ENCODE measurements at places on chromosomes 16 and 17. TPM values are rescaled to one million over a fixed set of nuclear protein-coding genes. Genes with fewer than 3 reads are reported as not detected.

SENP3 gene
- 73.9 TPM for total RNA-seq

CRHR1 gene
- total RNA-seq: not detected

NPEPPS gene
- 120 TPM for total RNA-seq

CCP110 gene
- total RNA-seq: 16.1 TPM

CENPV gene
- 10.9 TPM for total RNA-seq

ADCY7 gene
- 14.8 TPM for total RNA-seq

ZNF385C gene
- not detected for total RNA-seq

DNA sequence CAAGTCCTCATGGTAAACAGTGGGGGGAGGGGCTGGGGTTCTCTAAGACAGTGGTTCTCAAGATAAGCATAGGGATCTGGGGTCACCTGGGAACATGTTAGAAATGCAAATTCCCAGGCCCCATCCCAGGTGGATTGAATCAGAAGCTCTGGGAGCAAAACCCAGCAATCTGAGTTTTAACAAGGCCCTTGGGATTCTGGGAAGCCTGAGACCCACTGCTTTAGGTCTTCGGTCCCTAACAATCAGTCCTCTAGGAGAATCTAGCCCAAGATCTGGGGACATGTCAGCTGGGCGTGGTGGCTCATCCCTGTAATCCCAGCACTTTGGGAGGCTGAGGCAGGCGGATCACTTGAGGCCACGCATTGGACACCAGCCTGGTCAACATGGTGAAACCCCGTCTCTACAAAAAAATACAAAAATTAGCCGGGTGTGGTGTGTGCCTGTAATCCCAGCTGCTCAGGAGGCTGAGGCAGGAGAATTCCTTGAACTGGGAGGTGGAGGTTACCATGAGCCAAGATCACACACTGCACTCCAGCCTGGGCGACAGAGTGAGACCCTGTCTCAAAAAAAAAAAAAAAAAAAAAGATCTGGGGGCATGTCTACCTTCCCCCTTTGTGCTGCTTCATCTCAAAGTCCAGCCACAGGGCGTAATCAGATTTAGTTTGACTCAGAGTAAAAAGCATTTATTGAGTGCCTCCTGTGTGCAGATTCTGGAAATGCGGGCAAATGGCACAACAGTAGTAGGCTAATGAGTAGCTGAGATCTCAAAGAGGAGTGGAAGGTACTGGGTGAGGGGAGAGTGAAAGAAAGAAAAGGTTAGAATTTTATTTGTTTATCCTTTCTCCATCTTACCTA lies 8.8 kb upstream of the NR1D1 start:
- DNase-seq: no peak

DNA sequence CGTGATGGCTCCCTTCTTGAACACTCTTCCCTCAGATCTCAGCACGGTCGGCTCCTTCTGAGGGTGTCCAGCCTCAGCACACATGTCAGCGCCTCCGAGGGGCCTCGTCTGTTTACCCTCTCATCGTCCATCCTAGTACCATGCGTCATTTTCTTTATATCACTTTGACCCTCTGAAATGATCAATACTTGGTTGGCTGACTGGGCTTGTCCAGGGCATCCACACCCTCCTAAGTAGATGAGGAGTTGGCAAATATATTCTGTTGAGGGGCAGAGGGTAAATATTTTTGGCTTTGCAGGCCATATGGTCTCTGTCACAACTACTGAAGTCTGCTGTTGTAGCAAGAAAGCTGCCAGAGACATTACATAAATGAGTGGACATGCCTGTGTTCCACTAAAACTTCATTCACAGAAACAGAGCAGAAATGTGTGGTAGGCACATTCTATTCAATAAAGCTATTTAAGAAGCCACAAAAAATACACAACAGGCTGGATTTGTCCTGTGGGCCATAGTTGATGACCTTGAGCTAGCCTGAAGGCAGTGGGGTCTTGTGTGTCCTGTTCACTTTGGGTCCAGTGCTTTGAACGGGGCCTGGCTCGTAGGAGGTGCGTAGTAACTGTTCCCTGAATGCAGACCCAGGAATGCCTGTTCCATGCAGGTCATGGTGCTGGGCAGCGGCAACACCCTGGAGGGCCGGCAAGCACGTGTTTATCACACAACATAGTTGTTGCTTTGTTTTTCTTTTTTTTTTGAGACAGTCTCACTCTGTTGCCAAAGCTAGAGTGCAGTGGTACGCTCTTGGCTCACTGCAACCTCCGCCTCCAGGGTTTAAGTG lies 185.8 kb downstream of the SNX29 start:
- DNase-seq: no peak

DNA sequence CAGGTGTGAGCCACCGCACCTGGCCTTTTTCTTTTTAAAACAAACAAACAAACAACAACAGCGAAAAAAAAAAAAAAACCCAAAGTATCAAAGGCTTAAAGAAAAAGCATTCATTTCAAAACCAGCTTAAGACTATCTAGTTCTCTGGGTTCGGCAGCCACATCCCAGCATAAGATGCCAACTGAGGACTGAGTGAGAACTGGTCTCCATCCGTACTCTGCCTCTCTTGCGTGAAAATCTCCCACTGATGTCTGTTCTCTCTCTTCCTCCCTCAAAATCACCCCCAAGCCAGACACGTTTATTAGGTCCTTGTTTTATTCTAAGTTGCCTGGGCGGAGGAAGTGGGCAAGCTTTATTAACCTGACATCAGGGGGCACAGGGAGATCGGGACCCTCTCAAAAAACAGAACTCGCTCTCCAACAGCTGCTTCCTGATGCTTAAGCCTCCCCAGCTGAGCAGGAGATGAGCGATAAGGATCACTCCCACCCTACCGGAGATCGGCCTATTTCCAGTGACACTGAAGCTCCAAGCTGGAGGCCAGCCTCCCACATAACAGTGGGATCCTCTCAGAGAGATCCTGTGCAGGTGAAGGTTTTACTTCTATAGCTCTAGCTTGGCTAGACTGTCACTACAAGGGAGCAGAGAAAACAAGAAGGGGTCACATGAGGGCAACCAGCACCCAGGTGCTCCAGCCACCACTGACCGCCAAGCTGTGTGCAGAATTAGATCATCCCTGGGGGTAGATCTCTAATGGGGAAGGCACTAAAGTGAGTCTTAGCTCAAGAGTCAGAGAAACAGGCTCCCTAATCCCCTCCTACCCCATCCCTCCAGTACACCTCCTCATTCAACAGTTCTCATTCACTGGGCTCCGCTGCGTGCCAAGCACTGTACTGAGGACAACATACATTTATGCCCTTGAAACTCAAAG lies 13.6 kb downstream of the CDC42EP4 start:
- DNase-seq: no peak

DNA sequence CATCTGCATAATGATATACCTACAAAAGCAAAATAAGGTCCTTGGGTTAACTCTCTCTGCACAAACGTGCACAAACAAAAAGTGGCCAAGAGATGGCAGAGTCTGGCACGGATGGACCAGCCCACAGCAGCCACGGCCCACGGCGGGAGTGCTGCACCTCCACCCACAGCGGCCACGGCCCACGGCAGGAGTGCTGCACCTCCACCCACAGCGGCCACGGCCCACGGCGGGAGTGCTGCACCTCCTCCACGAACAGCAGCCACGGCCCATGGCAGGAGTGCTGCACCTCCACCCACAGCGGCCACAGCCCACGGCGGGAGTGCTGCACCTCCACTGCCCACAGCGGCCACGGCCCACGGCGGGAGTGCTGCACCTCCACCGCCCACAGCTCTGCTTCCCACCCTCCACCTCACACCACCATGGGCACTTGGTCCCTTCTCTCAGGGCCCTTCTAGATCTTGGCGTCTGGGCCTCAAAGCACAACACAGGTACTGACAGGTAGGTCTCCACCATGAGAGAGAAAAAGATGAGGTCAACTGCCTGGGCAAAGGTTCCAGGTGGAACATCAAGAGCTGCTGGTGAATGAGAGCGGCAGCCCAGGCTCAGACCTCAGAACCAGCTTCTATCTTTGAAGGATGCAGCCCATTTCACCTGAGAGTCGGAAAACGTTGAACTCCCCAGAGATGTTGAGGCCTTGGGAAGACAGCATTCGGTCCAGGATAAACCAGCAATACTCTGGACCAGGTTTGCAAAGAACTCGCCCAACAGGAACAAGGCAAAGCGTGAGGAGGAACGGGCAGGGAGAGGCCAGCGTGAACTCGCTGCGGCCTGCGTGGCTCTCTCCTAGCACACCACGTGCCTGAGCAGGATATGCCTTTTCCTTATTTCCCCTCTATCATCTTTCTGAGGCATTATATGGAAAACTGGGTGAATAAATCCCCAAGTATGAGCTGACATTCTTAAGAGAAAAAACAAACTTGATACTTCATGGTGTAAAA lies 124.5 kb downstream of the ZNF778 start:
- no peak for DNase-seq
